ENCODE measurements at places on chromosomes 16 and 17.

- DNase-seq, result no peak
Observed at GRCh38 chr17:39484178-39484577, 22.9 kb downstream of the CDK12 start.

DNA sequence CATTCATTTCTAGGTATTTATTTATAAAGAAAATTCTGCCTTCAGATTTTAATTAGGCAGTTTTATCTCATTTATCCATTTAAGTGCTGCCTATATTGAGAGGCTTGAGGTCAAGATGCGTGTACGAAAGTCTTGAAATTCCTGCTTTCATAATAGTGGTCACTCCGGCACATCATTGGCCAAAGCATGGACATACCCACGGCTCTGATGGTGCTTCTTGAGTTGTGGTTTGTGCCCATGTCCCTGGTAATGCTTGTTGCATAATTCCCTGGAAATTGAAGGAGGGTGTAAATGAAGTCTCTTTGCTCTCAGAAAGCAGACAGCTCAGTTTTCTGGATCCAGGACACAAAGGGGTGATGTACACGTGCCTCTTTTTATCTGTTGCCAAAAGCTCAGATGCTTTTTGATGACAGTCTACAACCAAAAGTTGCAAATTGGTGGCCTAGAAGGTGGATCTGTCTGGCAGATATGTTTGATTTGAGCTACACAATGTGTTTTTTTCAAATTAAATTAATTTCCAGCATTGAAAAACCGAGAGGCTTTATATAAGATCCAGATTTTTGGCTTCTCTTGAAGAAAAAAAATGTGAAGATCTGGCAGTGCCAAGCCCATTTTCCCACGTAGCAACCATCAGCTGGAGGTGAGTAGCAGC, 94.4 kb downstream of the SHISA9 start:
- DNase-seq, result no peak

GRCh38 chr16:57390636-57391295, 13.8 kb upstream of the CCL17 start:
- DNase-seq, result no peak

DNA sequence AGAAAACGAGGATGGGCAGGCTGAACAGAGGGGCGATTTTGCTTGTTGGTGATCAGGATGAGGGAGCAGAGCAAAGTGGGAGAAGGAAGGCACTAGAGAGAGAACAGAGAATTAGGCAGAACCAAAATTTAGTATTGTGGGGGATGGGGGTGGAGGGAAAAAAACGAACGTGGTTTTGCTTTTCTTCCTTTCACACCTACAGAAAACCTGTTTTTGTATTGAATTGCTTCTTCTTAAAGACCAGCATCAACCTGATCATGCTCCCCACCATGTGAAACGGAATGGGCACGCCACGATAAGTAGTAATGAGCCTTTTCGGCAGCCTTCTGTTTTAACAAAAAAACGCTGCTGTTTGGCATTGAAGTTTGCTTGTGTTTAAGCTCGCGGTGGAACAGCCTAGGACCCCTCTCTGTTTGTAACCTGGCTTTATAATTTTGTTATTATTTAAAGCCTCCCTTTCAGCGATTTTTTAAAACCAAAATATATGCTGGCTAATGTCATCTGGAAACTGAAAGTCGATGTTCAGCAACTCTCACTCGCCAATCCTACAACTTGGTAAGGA, 36.8 kb downstream of the ERCC4 start:
- DNase-seq, result no peak

DNA sequence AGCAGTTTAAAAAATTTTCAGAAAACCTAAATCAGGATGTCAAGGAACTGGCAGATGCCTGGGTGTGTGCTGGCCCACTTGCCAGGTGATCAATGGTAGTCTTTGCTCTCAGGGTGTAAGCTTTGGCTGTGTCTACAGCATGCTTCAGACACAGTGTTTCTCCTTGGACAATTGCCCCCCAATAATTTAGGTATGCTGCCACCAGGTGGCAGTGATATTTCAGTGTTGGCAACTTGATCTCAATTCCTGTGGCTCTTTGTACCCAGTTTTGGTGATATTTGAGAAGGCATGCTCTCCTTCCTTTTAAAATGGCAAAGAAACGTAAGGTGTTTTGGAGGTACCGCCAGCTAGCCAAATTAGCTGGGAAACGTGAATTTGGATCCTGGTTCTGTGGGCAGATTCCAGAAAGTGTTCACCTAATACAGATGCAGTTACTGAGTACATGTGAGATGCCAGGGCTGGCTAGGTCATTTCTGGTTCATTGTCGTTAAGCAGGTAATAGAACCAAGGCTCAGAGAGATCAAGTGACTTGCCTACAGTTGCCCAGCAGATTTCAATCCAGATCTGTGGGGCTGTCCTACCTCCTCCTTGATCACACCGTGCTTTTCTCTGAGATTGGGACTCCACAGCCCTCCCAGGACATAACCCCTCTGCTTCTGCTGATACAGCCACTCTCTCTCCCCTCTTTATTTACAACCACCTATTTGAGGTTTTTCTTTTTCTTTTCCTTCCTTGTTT, 155.6 kb upstream of the PLCG2 start:
- no peak for DNase-seq

GRCh38 chr17:74904687-74905409, 11.4 kb upstream of the FADS6 start:
- no peak for DNase-seq

DNA sequence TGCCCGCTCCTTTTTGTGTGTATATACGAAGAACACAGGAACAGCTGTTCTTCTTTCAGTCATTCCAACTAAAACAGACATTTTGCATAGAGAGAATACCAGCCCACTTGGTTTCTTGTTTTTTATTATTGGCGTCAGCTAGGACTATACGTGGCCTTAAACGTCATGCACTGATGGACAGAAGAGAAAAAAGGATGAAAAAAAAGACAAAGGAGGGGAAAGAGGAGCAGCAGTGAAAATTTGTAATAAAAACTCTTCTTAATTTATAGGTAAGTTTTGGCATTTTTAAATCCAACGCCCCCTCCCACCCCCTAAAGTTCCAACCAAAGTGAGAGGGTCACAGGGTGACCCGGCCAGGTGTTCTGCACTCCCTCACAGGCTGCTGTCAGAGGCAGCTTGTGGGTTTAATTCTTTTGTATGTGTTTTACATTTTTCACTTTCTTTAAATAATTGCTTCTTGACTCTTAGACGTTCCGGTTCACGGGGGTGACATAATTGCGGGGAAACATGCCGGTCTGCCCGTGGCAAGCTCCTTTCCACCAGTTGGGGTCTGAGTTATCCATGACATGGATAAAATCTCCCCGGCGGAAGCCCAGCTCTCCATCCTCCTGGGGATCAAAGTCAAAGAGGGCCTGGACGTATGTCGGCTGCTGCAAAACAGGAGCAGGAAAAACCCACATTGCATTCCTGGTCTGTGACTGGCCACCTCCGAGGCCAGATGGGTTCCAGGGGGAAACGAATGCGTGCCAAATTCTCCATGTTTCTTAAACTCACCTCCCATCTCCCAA, 30.9 kb upstream of the SLC25A19 start:
- DNase-seq, result no peak

- no peak for DNase-seq
Observed at GRCh38 chr17:44105483-44105882, 18.0 kb downstream of the HDAC5 start.

- DNase-seq, result no peak
Observed at GRCh38 chr16:35795361-35796029, 2336.1 kb downstream of the TP53TG3F start.

GRCh38 chr16:65476448-65476955, 354.6 kb upstream of the CDH11 start:
- no peak for DNase-seq

DNA sequence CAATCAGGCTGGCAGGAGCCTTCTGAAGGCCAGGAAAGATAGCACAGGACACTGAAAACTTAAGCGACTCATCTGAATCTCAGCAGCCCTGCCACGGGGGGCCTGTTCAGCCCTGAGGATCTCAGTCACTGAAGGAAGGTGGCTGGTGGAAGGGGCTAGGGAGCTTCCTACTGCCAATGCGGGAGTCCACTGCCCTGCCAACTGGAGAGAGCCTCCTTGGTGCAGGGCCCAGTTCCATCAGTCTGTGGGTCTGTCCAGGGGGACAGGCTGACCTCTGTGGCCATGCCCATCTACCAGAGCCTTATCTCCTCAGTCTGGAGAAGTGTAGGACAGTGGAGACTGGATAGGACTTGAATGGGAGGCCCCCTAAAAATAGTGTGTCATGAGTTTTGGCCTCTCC, 1851.6 kb downstream of the TP53TG3F start:
- no peak for DNase-seq

DNA sequence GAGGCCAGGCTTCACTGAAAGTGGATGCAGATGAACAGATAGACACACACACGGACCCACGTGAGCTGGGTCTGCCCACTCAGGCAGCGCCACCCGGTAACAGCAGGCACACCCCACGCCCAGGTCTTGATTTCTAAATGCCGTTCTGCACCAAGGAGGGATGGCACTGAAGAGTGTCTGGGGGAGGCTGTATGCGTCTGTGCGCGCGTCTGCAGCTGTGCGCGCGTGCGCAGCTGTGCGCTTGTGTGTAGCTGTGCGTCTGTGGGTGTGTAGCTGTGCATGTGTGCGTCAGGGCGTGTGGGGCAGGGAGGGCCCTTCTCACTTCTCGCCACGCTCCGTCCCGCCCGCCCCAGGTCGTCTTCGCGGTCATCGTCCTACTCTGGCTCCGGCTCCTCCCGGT, 15.5 kb upstream of the IL17C start:
- DNase-seq, result no peak

GRCh38 chr17:56064506-56064905, 88.8 kb upstream of the ANKFN1 start:
- DNase-seq, result no peak

DNA sequence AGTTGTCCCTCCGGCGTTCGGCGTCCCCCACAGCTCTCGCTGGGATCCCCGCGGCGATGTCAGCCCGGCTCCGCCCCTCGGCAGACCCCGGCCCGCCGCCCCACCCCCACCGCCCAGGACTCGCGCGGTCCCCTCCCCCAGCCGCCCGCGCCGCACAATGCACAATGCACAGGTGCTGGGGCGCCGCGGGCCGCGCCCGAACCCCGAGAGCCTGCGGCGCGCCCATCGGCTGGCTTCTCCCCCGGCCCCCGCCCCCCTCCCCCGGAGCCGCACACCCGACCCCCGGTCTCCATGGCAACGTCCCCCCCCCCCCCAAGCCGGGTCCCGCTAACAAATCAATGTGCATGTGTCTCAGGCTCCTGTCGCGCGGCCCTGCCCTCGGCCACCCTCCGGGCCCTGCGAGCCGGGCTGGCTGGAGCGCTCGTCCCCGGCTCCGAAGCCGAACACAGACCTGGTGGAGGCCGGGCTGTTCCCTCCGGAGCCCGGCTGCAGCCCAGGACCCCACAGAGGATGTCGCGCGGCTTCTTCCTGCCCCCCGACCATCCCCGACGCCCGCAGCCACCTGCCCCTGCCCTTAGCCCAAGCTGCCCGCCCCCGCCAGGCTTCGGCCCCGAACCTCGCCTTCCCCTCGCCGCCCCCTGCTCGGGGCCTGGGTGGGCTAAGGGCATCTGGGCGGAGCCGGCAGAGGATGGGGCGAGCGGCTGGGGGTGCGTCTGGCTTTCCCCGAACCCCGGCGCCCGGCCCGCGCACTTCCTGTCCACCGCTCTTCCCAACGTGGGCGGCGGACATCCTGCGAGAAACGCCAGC, 818 bp upstream of the CBX8 start:
- DNase-seq, result no peak

DNA sequence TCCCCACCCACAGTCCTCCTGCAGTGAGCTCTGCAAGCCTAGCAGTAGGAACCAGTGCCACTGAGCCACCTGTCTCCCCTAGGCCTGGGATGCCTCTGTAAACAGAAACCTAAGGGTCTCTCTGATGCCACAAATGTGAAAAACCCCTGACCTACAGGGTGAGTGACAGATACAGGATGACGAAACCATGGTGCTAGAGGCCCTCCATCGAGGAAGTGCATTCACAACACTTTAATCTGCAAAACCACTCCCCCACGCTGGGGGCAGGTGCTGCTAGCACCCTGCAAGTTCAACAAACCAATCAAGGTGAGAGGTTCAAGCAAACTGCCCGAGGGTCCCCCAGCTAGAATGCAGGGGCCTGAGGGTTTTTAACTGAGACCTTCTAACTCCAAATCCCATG, 59.5 kb downstream of the CDYL2 start:
- no peak for DNase-seq

- no peak for DNase-seq
Observed at GRCh38 chr16:2527071-2527783, 4.0 kb downstream of the CEMP1 start.

- DNase-seq, result no peak
Observed at GRCh38 chr16:68126395-68126794, 41.2 kb downstream of the NFATC3 start.

DNA sequence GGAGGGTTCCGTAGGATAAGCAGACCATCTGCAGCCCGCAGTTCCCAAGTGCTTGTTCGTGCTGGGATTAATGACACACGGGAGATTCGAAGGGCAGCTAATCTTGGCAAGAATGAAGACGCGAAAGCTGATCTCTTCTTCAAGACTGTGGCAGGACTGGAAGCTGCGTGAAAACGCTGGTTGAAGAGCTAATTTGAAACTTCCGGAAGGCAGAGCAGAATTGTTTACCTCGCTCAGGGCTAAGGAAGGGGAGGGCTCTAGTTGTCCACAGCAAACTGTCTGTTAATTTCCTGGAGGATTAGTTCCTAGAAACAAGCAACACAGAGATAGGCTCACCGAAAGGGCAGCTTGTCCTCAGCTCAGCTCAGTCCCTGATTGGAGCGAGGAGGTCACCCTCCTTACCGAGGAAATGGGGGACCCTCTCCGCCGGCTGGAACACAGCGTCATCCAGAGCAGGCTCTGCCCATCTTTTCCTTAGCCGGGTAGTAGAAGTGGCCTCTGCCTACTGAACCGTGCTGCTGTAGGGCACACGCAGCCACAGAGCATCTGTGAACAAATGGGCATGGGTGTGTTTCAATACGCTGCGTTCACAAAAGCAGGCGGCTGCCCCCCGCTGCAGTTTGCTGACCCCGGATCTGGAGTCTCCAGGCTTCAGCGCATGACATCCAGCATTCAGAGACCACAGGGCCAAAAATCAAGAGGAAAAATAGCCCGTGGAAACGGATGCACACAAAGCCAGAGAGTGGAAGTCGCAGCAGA, 16.7 kb upstream of the BAIAP2 start:
- no peak for DNase-seq

DNA sequence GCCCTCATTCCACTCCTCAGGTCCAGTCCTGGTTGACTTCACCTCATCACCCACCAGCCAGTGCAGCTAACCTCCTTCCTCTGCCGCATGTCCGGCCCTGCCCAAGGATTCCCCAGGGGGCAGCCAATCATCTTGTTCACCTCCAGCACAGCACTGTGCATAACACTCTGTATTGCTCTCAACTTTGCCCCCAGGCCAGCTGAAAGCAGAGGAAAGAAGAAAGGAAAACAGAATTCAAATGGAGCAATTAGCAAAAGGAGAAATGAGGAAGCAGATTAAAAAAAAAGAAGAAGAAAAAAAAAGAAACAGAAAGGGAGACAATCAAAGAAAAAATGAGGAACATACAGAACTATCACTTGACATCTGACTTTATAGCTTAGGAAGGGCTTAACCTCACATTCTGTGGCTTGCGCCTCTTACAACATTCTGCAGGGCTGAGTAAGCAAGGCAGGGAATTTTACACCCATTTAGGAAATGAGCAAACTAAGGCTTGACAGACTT, 26.1 kb downstream of the GAS7 start:
- DNase-seq, result no peak

- DNase-seq, result peak; percentile 42
Observed at GRCh38 chr17:70119983-70120382, 45.0 kb downstream of the KCNJ16 start.

GRCh38 chr17:43701318-43701743, 39.6 kb upstream of the MEOX1 start:
- peak; percentile 98 for DNase-seq
